ENCODE measurements at places on chromosomes 16 and 17.

DNA sequence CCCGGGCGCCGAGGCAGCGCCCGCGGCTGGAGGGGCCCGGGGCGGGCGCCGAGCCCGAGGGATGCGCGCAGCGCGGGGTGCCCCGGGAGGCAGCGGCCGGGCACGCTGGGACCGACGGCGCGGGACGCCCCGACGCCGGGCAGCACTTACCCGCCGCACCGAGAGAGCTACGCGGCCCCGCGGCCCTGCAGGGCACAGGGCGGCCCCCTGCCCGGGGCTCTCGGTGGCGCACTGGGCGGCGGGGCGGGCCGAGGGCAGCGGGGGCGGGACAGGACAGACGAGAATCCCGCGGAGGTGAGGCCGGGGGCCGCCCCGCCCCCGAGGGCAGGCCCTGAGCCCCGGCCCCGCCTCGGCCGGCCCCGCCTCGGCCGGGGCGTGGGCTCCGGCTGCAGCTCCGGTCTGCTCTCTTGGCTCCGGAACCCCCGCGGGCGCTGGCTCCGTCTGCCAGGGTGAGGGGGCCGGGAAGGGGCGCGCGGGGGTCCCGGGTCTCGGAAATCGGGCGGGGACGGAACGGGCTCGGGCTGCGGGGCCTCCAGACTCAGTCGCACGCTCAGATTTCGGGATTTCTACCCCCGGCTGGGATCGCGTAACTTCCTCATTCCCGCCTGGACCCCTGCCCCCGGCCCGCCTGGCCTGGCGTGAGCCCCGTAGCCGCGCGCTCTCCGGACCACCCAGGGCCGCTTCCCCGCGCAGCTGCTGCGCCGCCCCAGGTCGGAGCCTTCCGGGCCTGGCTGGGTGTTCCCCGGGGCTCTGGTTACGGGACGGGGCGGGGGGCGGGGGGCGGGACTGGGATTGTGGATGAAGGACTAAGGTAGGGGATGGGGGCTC is at the start of gene PLD2:
Gene PLD2 (plus strand): TSS at position 376 of the 828 bp plus-strand sequence. CDS start 621 bp downstream, outside the sequence.
- DNase-seq: peak; percentile 51

- DNase-seq: no peak
These were observed 118.4 kb downstream of the ZNF778 start for GRCh38 chr16:89335803-89336485.

DNA sequence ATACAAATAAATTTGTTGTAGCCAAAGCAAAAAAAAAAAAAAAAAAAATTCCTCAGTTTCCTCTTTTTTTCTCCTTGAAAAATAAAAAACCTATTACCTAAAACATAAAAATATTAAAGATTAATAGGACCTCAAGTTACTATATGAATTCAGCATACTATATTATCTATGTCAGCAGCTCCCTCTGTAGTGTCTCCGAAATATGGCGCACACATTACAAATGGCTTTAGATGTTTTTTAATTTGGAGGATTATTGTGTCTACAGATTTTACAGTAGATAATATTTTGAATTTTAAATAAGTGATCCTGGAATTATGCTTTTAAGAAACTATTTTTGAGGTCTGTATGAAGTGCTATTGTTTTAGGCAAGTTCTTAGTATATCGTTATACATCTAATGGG is 94.4 kb downstream of the NLK start:
- no peak for DNase-seq

GRCh38 chr17:58660621-58661020 is 31.2 kb downstream of the TEX14 start:
- DNase-seq: no peak

GRCh38 chr16:1820096-1820945 is 6.3 kb downstream of the HAGH start:
- no peak for DNase-seq

GRCh38 chr17:63075969-63076368 is 109.9 kb downstream of the TANC2 start:
- no peak for DNase-seq

DNA sequence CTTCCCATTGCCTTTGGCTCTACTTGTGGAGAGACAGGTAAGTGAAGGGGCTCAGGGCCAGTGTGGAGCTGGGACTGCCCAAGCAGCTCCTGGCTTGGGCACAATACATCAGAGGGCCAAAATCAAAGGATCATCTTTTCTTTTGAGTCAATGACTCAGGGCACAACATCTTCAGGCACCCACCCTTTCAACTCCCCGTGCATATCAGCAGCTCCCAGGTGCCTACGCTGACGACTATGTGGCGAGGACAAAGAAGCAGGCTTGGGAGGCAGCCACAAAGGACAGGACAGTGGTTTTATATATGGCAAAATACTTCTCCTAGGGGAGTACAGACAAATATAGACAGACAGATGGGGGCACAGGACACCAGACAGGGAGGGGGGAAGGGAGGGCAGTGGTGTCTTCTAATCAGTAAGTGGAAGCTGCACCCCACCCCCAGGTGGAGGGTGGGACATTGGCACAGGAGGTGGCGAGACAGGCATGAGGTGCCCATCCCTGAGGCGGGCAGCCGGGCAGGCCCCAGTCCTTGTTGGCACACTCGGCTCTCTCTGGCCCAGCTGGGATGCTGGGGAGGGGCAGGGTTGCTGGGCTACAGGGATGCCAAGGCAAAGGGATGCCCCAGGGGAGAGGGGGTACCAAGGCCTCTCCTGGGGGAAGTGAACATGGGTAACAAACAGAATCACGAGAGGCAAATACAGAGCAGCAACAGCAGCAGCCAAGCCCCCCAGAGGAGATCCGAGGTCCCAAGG is 7.7 kb upstream of the ARL5C start:
- DNase-seq: no peak

GRCh38 chr17:64491034-64491860 is 5.6 kb downstream of the POLG2 start:
- DNase-seq: no peak

- DNase-seq: peak; percentile 50
These were observed 587 bp downstream of the PLD6 start for GRCh38 chr17:17205368-17206123.

GRCh38 chr17:53635444-53635843 is 187.3 kb upstream of the KIF2B start:
- DNase-seq: no peak

- no peak for DNase-seq
These were observed 47.4 kb downstream of the KATNIP start for GRCh38 chr16:27597361-27597760.

DNA sequence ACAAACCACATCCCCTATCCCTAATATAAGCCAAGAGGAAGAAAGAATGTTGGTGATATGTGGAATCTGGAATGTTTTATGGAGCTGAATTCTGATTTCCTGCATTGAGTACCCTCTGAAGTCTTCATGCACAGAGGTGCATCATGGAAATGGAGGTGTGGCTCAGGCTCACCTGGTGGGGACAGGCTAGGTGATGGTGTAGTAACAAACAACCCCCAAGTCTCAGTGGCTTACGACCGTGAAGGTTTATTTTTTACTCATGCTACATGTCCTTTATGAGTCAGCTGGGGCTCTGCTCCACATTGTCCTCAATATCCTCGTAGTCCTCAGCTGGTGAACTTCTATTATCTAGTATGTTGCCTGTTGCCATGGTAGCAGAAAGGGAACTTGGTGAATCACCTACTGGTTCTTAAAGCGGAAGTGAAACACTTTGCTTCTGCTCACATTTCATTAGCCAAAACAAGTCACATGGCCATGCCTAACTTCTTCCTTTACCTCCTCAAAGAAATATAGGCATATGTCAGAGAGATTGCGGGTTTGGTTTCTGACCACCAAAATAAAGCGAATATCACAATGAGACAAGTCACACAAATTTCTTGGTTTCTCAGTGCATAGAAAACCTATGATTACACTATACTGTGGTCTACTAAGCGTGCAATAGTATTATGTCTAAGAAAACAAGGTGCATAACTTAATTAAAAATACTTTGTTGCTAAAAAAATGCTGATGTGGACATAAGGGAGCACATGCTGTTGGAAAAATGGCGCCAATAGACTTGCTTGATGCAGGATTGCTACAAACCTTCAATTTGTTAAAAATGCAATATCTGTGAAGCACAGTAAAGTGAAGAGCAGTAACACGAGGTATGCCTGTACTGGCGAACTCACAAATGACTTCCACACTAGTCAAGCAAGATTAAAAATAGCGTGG is at the start of gene PMFBP1:
Gene PMFBP1 (minus strand): TSS at position 51 of the 930 bp plus-strand sequence. CDS start 947 bp downstream, outside the sequence.
- DNase-seq: no peak

DNA sequence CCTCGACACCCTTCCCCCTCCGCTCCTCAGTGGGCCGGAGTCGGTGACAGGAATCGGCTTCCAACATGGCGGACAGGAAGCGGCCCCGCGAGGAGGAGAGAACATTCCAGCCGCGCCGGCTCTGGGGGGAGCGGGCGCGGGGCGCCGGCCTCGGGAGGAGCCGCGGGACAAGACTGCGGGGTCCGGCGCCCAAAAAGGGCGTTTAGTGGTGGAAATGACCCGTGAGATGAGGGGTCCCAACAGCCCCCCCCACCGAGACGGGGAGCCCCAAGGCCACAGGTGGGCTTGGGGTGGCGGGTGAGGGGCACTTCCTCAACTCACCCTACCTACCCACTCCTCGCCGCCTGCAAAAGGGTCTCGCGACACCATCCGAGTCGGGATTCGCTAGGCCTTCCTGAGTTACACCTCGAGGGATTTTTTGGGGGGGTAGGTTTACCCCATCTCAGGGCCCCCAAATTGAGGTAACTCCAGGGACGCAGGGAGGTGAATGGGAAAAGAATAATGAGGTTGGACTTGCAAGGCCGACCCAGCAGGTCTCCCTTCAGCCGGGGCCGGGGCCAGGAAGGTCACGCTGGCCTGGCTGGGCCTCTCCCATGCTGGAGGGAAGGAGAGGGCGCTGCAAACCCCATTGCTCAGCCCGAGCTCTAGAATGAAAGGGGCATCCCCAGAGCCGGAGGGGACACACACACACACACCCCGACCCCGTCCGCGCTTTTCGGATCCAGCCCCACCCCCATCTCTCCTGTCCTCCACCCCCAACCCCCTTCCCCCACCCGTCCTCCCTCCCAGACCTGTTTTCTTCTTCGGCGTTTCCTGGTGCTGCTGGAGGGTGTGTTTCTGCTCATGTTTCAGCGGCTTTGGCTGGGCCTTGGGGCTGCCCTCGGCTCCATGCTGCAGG is 707 bp downstream of the NUFIP2 start:
- no peak for DNase-seq

- no peak for DNase-seq
These were observed 28.8 kb downstream of the MAP2K3 start for GRCh38 chr17:21313320-21313719.
